Testis (tissue), 5 donors: ENCODE measurements at places on chromosomes 5 and 9.

- H3K27ac ChIP-seq = no peak overlapping the region
- no peaks in the 10 kb centered on the region for H3K4me1 ChIP-seq
- DNase-seq = no peak
- H3K4me3 ChIP-seq = no peak overlapping the region
These were observed 688.3 kb downstream of the PRR16 start for GRCh38 chr5:121152411-121152810.

DNA sequence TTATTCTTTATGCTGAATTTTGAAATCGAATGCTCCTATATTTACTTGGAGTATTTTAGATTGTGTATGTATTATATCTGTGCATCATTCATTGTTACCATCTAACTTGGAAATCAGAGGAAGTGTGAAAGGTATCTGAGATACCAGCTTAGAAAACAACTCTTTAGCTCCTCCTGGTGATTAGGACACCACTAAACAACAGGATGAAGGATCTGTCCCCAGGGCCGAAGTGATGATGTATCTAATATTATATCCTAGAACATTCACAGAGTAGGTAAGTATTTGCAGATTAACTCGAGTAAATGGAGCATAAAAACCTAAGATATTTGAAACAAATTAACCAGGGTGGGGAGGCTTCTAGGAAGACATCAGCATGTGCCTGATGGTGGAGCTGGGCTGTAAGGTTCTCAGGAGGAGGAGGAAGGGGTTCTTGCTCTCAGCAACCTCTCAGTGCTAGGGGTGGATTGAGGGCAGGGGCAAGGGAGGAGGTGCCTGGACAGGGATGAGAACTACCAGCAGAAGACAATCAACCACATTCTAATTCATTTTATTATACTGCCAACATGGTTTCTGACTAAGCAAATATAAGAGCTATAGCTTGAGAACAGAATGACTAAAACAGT, 2.6 kb upstream of the NFIL3 start:
- peak; percentile 39 for DNase-seq
- no peaks in the 10 kb centered on the region for H3K36me3 ChIP-seq
- peaks cover 16% of the 10 kb centered on the region for H3K4me1 ChIP-seq
- H3K27ac ChIP-seq = no peak overlapping the region
- H3K4me3 ChIP-seq = no peak overlapping the region
- H3K27me3 ChIP-seq = no peaks in the 10 kb centered on the region

DNA sequence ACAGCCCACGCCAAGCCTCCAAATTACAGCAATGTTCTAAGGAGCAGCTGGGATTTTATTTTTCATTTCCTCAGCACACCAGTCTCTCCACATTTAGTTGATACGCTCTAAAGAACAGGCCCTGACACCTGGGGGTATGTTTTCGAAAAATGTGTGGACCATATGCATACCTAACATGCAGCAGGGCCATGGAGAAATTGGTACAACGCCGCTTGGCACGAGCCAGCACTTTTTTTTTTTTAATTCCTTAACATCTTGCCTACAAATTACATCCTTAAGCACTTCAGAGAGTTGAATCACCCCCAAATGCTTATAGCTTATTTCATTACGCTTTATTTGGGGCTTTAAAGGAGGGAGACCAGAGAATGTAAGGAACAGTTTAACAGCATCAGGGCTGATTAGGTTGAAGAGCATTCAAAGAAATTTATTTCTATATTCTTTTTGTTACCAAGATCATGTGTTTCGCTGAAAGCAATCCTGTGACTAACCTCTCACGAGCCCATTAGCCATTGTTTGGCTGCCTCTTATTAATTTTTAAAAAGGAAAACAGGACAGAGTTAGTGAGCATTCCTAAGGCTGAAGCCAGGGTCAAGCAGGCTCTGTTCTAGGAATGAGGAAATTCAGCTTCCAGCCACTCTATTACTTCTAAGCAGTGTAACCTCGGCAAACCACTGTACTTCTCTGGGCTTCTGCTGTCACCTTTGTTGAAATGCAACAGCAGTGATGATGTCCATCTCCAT, 173.8 kb downstream of the ACTL7B start:
- no peak for DNase-seq
- no peak overlapping the region for H3K4me3 ChIP-seq
- no peaks in the 10 kb centered on the region for H3K36me3 ChIP-seq
- H3K27ac ChIP-seq = no peak overlapping the region

DNA sequence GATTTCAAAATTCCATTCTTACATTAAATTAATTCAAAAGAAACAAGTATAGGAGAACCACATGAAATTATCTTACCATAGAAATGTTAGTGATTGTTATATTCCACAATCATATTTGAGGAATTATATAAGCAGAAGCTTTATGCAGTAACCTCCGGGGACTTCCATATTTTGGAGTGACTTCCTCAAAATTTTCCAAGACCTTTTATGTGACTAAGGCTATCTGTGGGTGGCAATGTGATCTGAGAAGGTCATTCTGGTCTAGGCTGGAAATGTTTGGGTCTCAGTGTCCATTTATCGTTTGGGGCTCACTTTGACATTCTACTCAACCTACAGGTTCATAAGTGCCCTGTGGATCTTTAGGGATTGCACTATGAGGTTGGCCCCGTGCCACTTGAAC, 776.6 kb downstream of the CDH12 start:
- no peaks in the 10 kb centered on the region for H3K4me1 ChIP-seq
- H3K4me3 ChIP-seq = no peak overlapping the region
- DNase-seq = no peak
- H3K36me3 ChIP-seq = no peaks in the 10 kb centered on the region

DNA sequence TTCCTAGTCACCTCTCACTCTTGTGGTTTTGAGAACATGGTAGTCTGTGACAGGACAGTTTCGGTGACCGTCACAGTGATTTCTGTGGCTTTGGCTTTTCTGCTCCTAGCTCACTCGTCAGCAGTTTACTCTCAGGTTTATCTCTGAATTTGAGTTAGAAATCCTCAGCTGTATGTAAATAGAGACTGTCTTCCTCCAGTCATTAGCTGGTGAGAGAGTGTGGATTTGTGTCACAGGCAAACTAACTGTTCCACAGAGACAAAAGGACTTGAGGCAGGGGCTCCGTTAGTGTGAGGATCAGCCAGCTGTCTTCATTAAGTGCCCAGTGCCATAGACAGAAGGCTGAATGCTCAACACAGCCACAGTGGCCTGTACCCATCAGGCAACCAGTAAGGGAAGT, 131.4 kb downstream of the CD180 start:
- DNase-seq = no peak
- no peak overlapping the region for H3K27ac ChIP-seq
- H3K27me3 ChIP-seq = no peaks in the 10 kb centered on the region
- no peak overlapping the region for H3K4me3 ChIP-seq
- H3K4me1 ChIP-seq = no peaks in the 10 kb centered on the region

GRCh38 chr9:32741706-32742105, 41.6 kb upstream of the TMEM215 start:
- H3K27ac ChIP-seq = no peak overlapping the region
- no peak overlapping the region for H3K4me3 ChIP-seq
- no peaks in the 10 kb centered on the region for H3K36me3 ChIP-seq
- no peaks in the 10 kb centered on the region for H3K4me1 ChIP-seq

DNA sequence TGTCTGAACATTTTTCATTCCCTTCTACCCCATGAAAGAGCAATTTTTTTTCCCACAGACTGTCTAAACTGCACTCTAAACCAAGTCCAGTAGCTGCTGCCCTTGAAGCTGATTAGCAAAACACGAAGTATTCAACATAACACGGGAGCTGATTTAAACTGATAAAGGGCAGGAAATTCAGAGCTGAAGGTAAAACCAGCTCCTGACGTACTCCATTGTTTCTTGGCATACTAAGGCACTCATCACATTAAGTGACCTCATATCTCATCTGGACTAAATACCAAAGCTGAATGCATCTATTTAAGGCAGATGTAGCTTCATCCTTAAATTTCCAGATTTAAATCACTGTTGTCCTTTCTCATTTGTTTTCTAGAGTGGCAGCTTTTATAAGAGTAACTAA, 12.0 kb downstream of the GDF9 start:
- no peak overlapping the region for H3K4me3 ChIP-seq
- H3K36me3 ChIP-seq = no peaks in the 10 kb centered on the region
- H3K27ac ChIP-seq = no peak overlapping the region
- no peaks in the 10 kb centered on the region for H3K27me3 ChIP-seq

- H3K27me3 ChIP-seq = no peaks in the 10 kb centered on the region
- peaks cover 8% of the 10 kb centered on the region for H3K4me1 ChIP-seq
- H3K36me3 ChIP-seq = no peaks in the 10 kb centered on the region
- H3K27ac ChIP-seq = peak overlapping the region; percentile 56
- no peak overlapping the region for H3K4me3 ChIP-seq
These were observed 90.4 kb upstream of the ANKRD55 start for GRCh38 chr5:56323505-56323904.

GRCh38 chr5:171495122-171495700, 75.8 kb downstream of the FGF18 start:
- peaks cover 17% of the 10 kb centered on the region for H3K4me1 ChIP-seq
- no peaks in the 10 kb centered on the region for H3K36me3 ChIP-seq
- peak overlapping the region; percentile 54 for H3K27ac ChIP-seq
- H3K4me3 ChIP-seq = no peak overlapping the region

- no peak for DNase-seq
- no peak overlapping the region for H3K27ac ChIP-seq
- no peaks in the 10 kb centered on the region for H3K27me3 ChIP-seq
- H3K4me1 ChIP-seq = no peaks in the 10 kb centered on the region
These were observed 59.1 kb upstream of the NIPAL4 start for GRCh38 chr5:157400741-157401495.

- no peaks in the 10 kb centered on the region for H3K36me3 ChIP-seq
- no peaks in the 10 kb centered on the region for H3K27me3 ChIP-seq
- no peaks in the 10 kb centered on the region for H3K4me1 ChIP-seq
These were observed 29.1 kb downstream of the DIRAS2 start for GRCh38 chr9:90613502-90613901.

GRCh38 chr5:3526551-3527185, 69.0 kb upstream of the IRX1 start:
- no peak overlapping the region for H3K27ac ChIP-seq
- no peaks in the 10 kb centered on the region for H3K4me1 ChIP-seq
- no peaks in the 10 kb centered on the region for H3K27me3 ChIP-seq
- H3K36me3 ChIP-seq = no peaks in the 10 kb centered on the region
- no peak overlapping the region for H3K4me3 ChIP-seq

GRCh38 chr5:27548484-27548883, 510.1 kb upstream of the CDH9 start:
- H3K27me3 ChIP-seq = no peaks in the 10 kb centered on the region
- DNase-seq = no peak
- no peaks in the 10 kb centered on the region for H3K36me3 ChIP-seq
- no peak overlapping the region for H3K27ac ChIP-seq
- H3K4me3 ChIP-seq = no peak overlapping the region

DNA sequence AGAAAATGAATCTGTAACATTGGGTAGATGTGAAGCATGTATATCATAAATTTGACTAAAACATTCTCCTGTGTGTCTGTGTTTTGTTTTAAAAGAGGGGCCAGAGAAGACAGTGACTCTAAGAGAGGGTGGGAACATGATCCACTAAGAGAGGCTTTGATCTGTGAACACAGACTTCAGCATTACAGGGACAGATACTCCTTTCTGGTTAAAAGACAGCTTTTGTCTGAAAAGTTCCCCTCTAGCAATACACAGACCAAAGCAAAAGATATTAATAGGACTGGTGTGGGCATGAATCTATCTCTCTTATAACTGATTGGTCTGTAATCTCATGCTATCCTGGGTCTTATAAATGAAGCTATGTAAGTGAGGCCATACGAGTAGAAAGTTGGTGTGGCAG, 150.9 kb downstream of the NUDT12 start:
- no peaks in the 10 kb centered on the region for H3K4me1 ChIP-seq
- no peak for DNase-seq
- H3K4me3 ChIP-seq = no peak overlapping the region
- H3K27me3 ChIP-seq = no peaks in the 10 kb centered on the region
- no peaks in the 10 kb centered on the region for H3K36me3 ChIP-seq

DNA sequence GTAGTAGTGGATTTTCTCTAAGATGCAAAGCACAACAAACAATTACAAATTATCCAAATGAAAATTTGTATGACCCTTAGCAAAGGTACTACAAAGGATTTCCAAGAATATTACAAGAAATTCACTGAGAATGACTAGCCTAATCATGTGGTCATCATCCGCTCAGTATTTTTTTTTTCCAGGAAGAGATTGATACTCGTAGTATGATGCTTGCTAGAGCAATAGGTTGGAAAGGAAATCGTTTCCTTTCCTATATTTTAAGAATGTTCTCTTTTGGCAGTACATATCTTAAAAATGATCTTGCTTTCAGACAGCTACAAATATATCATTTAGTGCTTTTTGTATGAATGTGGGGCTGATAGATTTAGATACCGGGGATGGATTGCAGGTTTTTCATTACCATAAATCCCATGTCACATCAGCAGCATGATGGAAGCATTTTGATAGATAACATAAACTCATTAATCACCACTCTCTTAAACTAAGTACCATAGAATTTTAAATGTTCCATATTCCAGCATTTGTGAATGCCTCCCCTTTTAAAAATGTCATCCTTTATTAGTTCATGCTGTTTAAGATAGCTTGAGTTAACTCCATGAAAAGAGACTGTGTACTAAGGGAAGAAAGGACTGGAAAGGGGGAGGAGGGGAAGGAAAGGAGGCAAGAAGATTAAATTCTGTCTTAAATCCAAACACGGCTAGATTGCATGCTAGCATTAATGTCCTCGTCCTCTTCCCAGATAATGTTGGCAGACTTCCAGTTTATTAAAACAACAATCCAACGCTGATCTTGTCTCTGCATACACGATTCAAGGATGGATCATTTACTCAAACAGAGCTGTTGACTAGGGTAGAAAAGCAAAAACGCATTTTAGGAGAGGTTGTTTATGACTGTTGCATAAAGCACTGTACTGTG, 311.7 kb upstream of the ZNF608 start:
- no peaks in the 10 kb centered on the region for H3K27me3 ChIP-seq
- no peak overlapping the region for H3K4me3 ChIP-seq
- H3K4me1 ChIP-seq = no peaks in the 10 kb centered on the region
- DNase-seq = no peak
- H3K27ac ChIP-seq = no peak overlapping the region
- no peaks in the 10 kb centered on the region for H3K36me3 ChIP-seq

GRCh38 chr5:68287976-68288706, 72.6 kb downstream of the PIK3R1 start:
- H3K27ac ChIP-seq = peak overlapping the region; percentile 42
- DNase-seq = peak; percentile 73
- peak overlapping the region; percentile 59 for H3K4me3 ChIP-seq
- no peaks in the 10 kb centered on the region for H3K36me3 ChIP-seq

GRCh38 chr9:137293482-137294090, 8.5 kb downstream of the NRARP start:
- peaks cover 13% of the 10 kb centered on the region for H3K4me1 ChIP-seq
- H3K27ac ChIP-seq = no peak overlapping the region
- no peak for DNase-seq
- no peak overlapping the region for H3K4me3 ChIP-seq
- no peaks in the 10 kb centered on the region for H3K36me3 ChIP-seq
- no peaks in the 10 kb centered on the region for H3K27me3 ChIP-seq

- DNase-seq = no peak
- no peak overlapping the region for H3K4me3 ChIP-seq
- H3K27me3 ChIP-seq = no peaks in the 10 kb centered on the region
These were observed 16.1 kb upstream of the SPIN1 start for GRCh38 chr9:88372103-88372654.

DNA sequence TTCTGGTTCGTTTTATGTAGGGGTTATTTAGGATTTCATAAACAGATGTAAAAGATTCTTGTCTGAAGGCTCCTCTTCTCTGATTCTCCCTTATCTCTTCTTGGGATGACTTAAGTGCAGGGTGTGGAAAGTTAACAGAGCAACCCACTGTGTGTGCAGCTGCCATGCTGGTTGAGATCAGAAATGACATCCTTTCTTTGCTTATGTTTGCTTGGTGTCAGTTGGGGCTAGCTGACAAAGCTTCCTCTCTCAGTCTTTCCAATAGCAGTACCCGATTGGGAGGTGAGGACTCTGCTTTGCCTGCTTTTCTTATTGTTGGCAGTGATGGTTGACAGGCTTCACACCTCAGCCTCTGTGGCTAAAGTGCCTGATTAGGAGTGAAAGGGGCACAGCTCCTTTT, 26.5 kb downstream of the OGN start:
- no peaks in the 10 kb centered on the region for H3K4me1 ChIP-seq
- H3K36me3 ChIP-seq = no peaks in the 10 kb centered on the region
- no peak for DNase-seq
